ENCODE measurements at places on chromosomes 13 and 19.

DNA sequence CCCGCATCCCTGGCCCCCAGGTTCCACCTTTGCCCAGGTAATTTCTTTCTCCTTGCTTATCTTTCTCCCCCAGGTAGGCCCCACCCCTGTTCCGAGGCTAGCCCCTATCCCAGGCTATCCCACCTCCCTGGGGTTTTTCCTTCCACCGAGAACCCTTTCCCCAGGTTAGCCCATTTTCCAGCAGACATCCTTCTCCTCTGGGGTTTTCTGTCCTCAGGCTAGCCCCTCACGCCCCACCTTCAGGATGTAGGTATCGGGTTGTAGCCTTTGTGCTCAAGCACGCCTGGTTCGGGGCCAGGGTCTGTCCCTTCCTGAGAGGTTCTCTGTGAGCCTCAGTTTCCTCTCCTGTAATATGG is 837 bp downstream of the FSD1 start:
- DNase-seq: no peak

- no peak for DNase-seq
Measured at GRCh38 chr19:48321372-48321621, 4.1 kb upstream of the EMP3 start.

DNA sequence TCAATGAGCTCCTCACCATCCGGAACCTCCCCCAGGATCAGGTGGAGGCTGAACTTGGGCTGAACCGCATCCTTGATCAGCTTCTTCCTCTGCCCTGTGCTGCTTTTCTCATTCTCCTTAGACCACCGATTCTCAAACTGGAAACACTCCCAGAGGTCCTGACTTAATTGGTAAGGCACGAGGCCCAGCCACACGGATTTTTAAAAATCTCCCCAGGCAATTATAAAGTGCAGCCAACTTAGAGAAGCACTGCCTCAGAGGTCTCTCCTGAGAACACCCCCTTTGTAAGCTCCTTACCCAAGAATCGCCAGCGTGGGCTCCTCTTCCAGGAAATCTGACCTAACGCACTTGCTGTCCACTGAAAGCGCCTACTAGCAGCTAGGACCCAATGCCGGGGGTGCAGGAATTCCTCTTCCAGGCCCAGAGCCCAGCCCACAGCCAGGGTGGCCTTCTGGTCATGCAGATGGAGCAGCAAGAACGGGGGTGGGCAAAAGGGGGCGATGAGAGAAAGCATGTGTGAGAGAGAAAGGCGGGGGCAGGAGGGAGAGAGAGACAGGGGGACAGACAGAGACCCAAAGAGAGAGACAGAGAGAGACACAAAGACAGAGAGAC is 66.9 kb upstream of the CACNA1A start:
- no peak for DNase-seq

GRCh38 chr19:39110263-39110967 is 15.2 kb upstream of the PAK4 start:
- DNase-seq: no peak

DNA sequence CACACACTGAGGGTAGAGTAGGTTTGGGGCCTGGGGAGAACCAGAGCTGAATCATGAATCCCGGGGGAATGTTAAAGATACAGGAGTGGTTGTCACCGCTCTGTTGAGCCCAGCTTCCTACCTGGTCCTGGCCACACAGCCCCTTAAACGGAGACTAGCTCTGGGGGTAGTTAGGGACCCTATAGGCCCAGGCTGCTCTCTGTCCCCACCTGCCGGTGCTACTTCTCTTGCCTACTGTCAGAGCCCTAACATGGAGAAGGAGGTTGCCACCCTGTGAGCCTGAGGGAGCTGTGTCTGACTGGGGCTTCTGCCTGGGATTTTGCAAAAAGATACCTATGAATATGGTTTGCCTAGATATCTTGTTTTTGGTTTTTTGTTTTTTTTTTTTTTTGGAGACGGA is 36.6 kb upstream of the ZNF429 start:
- DNase-seq: no peak

DNA sequence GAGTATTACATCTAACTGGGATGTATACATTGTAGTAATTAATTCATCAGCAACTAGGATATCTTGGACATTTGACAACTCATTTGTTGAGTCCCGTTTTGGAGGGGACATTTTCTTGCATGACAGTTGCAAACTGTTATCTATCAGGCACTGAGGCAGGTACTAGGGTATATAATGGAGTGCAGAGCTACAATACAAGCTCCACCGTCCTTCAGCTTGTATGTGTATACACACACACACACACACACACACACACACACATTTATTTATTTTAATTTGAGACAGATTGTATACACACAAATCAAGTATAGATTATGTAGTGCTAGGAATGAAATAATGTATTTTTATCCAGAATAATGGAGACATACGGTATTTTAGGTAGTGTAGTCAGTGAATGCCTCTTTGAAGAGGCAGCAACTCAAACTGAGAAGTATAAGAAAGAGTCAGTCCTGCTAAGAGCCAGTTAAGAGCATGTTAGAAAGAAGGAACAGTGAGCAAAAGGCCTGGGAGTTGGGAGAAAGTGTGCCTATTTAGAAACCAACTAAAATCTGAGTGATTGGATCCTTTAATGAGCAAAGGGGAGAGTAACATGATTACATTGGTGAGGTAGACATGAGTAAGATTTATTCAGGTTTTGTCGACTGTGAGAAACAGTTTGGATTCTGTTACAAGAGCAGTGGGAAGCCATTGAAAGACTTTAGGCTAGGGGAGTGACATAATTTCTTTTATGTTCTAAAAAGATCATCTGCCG is 74.5 kb downstream of the NBEA start:
- DNase-seq: no peak

DNA sequence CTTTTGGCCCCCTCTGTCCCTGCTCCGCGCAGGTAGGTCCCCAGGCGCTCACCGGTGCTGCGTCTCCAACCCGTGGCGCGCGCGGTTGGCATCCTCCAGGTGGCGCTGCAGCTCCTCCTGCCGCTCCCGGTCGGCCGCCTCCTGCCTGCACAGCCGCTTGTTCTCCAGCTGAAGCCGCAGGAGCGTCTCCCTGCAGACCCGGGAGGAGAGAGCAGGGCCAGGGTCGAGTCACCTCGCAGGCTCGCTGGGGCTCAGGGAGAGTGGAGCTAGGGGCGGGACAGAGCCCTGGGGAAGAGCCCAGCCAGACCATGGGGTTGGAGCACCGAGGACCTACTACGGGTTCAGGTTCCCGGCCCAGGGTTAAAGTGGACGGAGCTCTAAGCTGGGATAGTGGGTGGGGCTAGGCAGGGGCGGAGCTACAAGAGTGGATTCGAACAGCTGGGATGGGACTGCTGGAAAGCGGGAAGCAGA is 9.3 kb downstream of the HOOK2 start:
- no peak for DNase-seq

GRCh38 chr19:49391581-49392399 is 3.7 kb downstream of the KASH5 start:
- no peak for DNase-seq

DNA sequence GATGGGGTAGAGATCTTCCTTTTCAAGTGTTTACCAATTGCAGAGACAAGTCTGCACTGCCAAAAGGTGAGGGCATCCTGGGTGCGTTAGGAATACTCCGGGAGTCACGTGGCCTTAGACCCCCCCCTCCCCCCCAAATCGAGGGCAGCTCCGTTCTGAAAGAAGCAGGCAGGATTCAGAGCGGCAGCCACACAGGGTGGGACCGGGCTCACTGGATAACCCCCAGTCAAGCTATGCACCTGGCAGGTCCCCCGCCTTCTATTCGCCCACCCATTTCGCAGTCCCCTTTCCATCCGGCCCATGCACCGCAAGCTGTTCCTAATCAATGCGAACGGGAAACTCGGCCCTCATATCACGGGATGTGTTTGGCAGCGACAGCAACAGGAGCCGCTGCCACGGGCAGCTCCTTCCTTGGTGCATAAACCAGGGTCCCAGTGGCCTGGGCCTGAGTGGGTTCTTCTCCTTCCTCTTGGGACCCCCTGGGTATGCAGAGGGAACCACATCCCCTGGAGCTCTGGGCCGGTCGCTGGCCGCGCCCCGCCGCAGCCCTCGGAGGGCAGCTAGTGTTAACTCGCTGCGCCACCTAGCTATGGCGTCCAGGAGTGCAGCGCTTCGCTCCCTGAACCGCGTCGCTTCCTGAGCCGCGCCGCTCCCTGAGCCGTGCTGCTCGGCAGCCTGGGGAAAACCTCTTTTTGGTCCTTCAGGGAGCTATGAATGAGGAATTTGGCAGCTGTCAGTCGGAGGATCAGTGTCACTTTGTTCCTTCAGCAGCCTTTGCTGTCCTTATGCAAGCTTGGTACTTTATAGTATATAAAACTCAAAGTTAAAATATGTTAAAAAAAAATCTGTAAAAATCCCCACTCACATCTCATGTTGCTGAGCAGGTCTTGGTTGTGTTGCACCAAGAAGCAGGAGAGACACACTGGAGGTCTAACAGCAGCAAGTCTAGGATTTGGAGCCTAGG is 41.4 kb downstream of the LYL1 start:
- no peak for DNase-seq

DNA sequence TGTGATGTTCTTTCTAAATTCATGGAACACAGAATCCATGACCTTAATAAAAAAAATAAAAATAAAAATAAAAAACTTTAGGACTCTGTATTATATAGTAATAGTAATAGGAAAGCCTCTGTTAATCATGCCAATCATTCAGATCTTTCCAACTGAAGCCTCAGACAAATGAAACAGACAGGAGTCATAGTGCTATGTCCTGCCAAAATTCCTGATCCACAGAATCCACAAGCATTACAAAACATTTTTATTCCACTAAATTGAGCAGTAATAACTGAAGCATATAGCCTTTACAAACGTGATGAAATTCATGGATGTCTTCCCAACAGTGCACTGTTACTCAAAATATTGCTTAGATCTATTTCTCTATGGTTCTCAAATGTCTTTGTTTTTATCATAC is 820.6 kb upstream of the PCDH9 start:
- no peak for DNase-seq

DNA sequence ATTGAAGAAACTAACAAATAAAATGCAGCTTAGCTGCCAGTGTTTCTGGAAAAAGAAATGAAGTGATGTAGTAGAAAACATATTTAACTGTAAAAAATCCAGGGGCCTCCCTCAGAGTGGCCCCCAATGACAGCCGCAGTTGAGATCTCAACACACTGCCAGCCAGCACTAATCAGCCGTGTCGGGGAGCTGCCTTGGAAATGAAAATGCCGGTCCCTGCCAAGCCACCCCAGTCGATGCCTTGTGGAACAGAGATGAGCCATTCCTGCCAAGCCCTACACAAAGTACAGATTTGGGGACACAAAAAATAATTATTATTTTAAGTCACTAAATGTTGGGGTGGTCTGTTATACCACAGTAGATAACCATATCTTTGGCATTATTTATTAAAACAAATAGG is 1342.4 kb downstream of the EFNB2 start:
- no peak for DNase-seq

DNA sequence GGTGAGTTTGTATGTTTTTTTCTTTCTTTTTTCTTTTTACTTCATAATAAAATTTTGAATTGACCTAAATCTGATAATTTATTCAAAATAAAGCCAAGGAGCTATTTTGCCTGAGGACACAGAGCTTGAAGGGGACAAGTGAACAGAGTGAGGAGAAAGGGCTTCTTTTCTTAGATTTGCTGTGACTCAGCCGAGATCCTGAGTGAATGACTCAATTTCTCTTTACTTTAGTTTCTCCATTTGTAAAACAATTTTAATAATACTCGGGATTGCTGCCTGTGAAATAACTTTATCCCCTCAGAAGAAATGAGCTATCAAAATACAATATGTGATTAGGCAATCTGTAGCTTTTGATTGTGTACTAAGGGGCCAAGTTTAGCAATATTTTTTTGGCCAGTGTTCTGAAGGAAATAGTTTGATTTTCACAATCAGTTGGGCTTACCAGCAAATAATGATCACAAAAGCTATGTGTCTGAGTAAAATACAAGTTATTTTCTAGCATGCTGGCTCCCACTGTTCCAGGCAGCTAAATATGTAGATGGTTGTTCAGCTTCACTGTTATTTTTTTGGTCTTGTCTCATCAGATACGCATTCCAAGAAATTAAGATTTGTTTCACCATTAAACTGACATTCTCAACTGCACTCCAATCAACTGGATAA is 437.5 kb downstream of the FGF9 start:
- no peak for DNase-seq

DNA sequence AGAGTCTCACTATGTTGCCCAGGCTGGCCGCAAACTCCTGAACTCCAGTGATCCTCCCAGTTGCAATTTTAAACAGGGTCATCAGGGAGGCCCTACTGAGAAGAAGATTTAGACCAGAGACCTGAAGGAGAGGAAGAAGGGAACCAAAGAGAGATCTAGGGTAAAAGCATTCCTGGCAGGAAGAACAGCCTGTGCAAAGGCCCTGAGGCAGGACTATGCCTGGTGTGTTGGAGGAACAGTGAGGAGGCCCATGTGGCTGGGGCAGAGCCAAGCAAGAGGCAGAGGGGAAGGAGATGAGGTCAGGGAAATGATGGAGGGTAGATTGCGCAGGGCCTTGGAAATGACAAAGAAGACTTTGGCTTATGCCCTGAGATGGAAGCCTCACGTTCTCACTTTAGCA is 34.5 kb downstream of the TINCR start:
- DNase-seq: no peak

- no peak for DNase-seq
Measured at GRCh38 chr13:43669101-43669500, 117.7 kb downstream of the ENOX1 start.

Measured in cortex of kidney (tissue), 1 donor.